NCI-H1417 (cell line): ENCODE measurements at places on chromosomes 12 and 14.

DNA sequence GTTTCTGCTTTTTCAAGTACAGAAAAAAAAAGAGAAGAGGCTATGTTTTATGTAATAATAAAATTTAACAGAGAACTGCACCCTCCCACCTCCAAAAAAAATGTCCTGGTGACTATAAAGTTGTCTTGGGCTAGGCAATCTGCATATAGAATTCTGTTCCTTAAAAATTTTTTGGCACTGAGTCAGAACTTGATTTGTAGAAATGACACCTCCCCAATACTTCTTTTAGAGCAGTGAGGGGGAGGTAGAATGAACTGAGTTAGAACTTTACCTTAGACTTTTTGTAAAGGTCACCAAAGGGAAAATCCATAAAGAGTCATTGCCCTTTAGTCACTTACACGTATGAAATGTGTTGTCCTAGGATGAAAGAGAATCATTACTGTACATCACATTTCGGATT lies 80.0 kb downstream of the BTG1 start:
- DNase-seq, result no peak

GRCh38 chr12:74317078-74317601 lies 220.5 kb upstream of the ATXN7L3B start:
- DNase-seq, result peak; percentile 7

- DNase-seq, result no peak
These were observed 21.7 kb downstream of the CBX5 start for GRCh38 chr12:54258201-54258681.

DNA sequence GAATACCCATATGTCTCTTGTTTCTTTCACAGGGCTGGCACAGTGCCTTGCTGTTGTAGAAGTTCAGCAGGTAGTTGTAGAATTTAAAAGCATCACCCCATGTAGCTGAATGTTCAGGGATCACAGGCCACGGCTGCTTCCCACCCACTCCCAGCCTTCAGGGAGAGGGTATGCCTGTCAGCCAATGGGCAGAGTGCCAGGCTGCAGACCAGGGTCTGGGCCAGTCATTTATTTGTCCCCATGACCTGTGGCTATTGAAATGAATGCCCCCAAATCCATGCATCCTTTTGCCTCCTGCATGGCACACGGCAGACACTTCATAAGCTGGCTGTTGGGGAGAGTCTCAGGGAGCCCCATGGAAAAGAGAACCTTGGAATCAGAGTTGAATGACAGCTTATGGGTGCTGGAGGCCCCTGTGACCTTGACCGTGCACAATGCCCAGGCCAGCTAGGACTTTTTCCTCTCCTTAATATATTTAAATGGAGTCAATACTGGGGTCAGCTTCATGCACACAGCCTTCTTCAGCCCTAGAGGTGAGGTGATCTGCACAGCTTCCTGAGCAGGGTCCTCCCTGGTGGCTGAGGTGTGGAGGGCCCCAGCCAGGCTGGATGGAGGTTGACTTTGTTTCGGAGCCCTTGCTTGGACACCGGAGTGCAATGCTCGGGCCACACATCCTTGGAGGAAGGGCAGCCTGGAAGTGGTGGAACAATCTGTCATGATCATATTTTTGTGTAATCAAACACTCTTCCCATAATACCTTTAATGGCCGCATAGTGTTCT lies 45.3 kb downstream of the PRMT8 start:
- no peak for DNase-seq

DNA sequence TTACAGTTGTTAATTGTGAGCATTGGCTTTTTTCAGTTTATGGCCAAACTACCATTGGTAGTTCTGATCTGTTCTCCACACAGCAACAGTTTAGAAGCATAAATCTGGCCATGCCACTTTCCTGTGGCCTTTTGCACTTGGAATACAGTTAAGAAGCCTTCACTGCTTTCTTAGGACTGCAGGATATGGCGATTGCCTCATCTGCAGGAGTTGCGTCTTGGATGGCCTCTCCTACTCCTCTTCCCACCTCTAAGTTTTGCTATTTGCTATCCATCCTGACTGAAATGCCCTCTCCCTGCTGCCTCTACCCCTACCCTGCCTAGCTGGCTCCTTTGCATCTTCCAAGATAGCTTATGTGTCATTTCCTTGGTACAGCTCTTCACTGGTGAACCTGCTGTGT lies 12.8 kb upstream of the BMAL2 start:
- DNase-seq, result no peak

DNA sequence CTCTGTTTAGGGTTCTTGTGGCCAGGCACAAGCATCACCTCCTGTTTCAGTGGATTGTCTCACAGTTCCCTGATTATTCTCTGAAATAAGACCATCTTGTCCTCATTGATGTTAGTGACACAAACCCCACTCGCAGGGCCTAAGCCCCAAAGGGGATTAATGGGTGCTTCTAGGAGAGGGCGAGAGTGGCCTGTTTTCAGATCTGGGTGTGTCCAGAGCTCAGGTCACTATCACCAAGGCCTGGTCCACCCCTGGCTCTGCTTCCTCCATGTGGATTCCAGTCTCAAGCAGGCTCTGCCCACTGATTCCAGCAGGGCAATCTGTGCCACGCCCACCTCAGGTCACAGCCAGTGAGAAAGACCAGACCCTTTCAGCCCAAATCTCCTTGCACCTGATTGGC lies 361.9 kb downstream of the ADGRD1 start:
- DNase-seq, result no peak

- DNase-seq, result no peak
These were observed 229.6 kb downstream of the BCAT1 start for GRCh38 chr12:24719293-24719721.

DNA sequence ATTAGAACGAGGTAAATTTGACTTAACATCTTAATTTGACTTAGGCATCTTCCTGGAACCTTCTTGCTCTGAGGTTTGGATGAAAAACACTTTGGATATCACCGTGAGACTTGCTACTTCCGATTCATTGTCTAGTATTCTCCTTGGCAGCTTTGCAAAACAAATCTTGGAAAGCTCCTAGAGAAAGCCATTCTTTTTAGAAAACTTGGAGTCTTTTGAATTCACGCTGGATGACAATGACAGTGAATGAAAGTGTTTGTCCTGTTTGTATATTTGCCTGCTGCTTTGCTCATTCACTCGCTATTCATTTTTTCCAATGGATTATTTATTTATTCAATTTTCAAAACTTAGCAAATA lies 222.1 kb upstream of the HMGA2 start:
- no peak for DNase-seq

DNA sequence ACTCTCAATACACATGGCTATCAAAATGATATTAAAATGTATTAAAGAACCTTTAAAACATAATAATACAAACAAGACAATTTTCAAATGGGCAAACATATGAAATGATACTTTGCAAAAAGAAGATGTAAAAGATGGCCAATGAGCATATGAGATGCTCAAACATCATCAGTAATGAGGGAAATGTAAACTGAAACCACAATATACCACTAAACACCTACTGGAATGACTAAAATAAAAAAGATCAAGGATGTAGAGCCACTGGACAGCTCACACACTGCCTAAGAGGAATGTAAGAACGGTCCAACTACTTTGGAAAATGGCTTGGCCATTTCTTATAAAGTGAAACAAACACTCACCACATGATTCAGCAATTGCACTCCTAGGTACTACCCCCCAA lies 97.2 kb upstream of the BBS10 start:
- DNase-seq, result no peak

DNA sequence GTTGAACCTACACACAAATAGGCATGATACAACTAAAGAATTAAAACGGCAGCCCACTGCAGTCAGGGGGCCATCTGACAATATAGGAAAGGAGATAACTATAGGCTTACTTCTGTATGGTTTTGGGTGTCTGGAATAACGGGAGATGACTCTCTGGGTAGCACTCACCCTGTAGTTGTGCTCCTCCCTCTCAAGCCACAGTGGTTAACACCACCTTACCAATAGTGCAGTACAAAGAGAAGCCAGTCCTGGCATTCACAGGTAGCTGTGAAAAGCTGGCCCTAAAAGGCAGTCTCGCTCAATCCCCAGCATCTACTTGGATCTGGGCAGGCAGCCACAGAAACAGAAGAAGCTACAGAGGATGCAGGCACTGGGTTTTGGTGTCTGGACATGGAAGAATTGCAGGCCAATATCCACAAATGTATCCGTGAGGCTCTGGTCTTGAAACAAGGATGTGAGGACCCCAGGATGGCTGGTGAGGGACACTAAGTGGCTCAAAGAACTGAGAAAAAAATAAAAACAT lies 93.0 kb downstream of the DPF3 start:
- no peak for DNase-seq

- DNase-seq, result no peak
These were observed 8.3 kb downstream of the COL2A1 start for GRCh38 chr12:47995981-47996401.

DNA sequence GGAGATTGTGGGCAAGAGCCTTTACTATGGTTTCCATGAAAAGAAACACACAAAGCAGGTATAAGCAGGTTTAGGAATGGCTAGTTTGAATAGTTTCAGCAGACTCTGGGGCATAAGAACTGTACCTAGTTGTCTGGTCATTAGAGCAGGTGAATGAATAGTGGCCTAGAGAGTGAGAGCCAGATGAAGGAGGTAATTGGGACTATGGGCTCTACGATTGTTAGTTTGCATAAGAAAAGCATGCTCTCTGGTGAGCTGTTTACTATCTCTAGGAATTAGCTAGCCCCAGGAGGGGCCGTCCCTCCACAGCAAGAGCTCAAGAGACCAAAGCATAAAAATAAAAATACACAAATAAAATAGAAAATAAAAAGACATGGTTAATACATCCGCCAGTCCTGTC lies 397.5 kb upstream of the GARIN6 start:
- DNase-seq, result no peak

GRCh38 chr14:96580566-96580965 lies 78.4 kb downstream of the PAPOLA start:
- no peak for DNase-seq

DNA sequence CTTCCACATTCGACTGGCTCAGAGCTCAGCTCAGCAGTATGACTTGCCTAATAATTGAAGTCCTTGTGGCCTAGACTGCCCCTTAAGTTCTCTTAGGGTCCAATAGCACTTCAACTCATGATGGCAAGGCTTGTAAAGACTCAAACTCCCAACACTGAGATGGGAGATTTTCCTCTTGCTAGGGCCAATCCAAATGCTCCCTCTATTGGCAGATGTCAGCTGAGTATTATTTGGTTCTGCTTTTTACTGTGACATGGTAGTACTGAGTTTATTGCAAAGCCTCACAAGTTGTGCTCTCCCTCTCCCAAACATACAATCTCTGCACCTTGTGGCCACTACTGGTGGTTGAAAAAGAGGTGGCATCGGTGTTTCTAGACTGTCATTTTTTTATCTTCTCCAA lies 164.2 kb downstream of the ALG10 start:
- DNase-seq, result no peak

DNA sequence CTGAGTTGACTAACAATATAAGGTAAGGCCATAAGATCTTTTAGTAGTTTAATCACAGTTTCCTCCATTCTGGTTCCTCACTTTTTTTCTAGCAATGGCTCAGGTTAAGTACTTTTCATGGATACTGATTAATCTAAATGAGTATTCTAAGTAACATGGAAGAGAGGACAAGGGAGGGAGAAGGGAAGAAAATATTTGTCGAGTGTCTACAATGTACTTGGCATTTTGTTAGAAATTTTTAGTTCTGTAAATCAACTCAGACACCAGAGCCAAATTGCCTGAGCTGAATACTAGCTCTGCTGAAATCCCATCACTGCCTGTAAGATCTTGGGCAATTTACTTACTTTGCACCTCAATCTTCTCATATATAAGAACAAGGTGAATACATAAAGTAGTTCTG lies 20.2 kb downstream of the RERG start:
- no peak for DNase-seq

GRCh38 chr12:131511391-131511802 lies 199.5 kb upstream of the SFSWAP start:
- no peak for DNase-seq

- no peak for DNase-seq
These were observed 38.9 kb downstream of the FERMT2 start for GRCh38 chr14:52911904-52912303.
